HuH-7 (cell line): ENCODE measurements at places on chromosomes 7 and 10.

DNA sequence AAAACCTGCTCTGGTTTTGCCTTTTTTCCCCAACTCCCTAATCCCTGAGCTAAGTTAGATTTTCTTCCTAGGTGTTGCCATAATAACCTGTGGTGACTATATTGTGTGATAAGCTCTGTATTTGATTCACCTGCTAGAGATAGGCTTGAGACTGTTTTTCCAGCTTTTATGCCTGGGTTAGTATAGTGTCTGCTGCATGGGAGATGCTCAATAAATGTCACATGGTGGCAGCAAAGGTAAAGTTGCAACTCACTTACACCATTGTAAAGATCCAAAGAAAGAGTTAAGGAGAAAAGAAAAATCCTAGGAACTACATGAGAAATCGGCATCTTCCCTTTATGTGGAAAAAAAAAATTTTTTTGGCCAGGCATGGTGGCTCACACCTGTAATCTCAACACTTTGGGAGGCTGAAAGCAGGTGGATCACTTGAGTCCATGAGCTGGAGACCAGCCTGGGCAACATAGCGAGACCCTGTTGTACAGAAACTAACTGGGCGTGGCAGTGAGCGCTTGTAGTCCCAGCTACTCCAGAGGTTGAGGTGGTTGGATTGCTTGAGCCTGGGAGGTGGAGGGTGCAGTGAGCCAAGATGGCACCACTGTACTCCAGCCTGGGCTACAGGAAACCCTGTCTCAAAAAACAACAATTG, 3.7 kb downstream of the CCNJ start:
- peak; percentile 42 for DNase-seq

- no peak for DNase-seq
Observed at GRCh38 chr7:155874010-155874409, 61.7 kb upstream of the SHH start.

- DNase-seq = no peak
Observed at GRCh38 chr7:92665926-92666325, 75.7 kb upstream of the FAM133B start.

GRCh38 chr10:17031637-17032635, 97.7 kb downstream of the CUBN start:
- DNase-seq = no peak

GRCh38 chr10:14302035-14302434, 28.7 kb downstream of the FRMD4A start:
- DNase-seq = no peak

GRCh38 chr7:24503506-24503905, 69.7 kb upstream of the PALS2 start:
- no peak for DNase-seq

GRCh38 chr7:120838281-120838682, 19.7 kb downstream of the TSPAN12 start:
- DNase-seq = no peak

DNA sequence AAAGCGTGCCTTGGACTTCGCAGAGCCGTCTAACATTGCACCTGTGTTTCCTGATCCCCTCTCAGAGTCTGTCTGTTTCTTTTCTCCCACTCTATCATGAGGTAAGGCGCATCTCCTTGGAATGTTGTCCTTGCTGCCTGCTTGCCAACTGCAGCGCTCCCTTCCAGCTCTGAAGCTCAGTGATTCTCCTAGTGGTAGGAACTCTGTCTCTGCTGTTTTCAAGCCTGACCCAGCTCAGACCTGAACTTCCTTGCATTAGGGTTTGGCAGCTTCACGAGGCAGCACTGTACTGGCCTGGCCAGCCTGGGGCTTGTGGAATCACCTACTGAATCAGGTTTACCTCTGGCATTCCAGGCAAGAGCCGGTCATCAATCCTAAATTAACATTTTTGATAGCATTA, 123.9 kb downstream of the CREB5 start:
- DNase-seq = no peak

GRCh38 chr10:95178797-95179196, 15.2 kb upstream of the ACSM6 start:
- DNase-seq = no peak

DNA sequence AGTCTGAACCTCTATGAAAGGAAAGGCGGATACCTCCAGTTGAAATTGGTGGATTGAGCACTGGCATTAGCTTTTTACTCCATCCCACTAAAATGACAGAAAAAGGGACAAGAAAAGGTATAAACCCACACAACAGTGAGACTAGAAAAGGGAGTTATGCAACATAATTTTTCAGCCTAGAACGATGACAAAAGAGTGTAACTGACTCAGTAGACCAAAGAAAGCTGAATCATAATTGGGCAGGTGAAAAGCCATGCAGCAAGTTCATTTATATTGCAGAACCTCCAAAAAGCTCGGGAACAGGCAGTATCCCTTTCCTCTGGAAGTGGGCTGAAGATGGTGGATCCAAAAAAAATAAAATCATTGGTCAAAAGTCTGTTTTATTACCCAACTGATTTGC, 30.5 kb upstream of the ZCCHC24 start:
- DNase-seq = no peak

DNA sequence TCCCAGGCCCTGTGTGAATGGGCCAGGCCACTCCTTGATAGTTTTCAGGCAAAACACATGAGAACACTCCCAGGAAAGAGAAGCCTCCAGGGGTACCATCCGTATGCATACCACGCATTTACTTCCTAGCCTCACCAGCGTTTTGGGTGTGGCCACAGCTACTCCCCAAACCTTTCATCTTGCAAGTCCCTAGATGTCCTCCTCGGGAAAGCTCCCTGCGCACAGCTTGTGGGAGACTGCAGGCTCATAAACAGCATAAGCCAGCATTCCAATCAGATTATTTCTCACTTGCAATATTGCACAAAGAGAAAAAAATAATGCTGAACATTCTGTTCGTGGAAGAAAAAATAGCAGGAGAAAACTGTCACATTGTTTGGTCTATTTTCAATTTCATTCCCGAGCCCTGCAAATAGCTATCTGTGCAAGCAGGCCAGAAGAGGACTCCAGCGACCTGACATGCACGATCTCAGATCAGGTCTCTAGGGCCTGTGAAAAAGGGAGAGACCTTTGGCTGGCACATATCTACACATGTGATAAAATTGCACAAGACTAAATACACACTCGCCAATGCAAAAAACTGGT, 175.6 kb downstream of the PLXNA4 start:
- DNase-seq = no peak

- no peak for DNase-seq
Observed at GRCh38 chr10:4057725-4058513, 272.9 kb upstream of the KLF6 start.

- peak; percentile 66 for DNase-seq
Observed at GRCh38 chr10:70115948-70116682, 16.5 kb downstream of the AIFM2 start.

DNA sequence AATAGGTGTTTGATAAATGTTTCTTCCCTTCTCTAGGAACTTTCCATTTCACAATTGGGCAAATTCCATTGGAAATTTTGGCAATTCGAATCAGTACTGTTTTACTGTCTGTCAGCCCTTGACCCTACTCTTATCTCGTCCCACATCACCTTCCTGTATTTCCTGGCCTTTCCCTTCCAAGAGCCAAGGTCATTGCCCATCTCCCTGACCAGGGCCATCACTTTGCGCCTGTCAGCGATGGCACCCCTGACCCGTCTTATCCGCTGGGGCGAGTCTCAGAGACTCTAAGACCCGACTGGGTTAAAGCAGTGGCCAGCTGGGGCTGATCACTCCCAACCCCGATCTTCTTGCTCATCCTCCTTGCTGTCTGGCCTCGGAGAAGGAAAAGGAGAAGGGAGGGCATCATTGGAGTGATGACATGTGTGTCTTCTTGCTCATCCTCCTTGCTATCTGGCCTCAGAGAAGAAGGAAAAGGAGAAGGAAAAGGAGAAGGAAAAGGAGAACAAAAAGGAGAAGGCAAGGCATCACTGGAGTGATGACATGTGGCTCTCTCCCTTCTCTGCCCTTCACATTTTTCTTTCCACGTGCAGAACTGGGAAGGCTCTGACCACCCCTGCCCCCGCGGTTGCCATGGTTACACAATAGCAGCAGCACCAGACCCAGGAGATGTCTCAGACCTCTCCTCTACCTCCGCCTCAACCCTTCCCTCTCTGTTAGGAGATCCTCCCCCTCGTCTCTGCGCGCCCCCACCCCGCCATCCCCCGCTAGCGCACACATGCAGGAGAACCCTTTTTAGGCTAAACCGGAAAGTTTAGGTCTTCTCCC, 2.0 kb downstream of the SEMA3D start:
- no peak for DNase-seq

- DNase-seq = no peak
Observed at GRCh38 chr10:119525116-119525515, 17.4 kb downstream of the RGS10 start.

DNA sequence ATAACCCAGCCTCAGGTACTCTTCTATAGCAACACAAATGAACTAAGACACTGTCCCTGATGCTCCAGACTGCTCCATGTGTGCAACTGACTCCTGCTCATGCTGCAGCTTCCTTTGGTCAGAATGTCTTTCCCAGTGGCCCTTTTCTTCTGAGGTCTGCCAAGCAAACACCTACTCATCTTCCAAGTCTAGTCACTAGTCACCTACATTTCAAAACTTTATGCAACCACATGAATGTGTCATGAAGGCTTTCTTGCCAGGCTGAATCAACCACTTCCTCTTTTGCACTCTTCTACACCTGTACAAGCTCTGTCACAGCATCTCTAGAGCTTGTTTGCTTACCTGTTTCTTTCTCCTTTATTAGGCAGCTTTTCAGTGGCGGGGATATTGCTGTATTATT, 75.8 kb downstream of the LSMEM1 start:
- DNase-seq = no peak

DNA sequence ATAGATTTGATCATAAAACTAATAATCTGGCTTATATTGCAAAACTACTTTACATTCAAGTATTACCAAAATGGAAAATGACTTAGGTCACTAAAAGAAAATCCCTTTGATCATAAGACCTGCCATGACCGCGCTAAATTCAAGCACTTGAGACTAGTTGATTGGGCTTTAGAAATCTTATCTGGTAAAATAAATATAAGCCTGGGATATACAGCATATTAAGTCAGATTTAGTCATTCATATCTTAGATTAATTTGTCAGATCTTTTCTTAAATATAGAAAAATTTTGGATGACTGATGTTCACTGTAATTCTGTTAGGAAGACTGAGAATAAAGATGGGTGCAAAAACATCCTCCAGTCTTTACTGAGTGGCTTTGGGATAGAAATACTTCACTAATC, 450.0 kb downstream of the HTR7 start:
- DNase-seq = no peak

GRCh38 chr10:71975871-71976725, 11.9 kb downstream of the CHST3 start:
- DNase-seq = no peak

DNA sequence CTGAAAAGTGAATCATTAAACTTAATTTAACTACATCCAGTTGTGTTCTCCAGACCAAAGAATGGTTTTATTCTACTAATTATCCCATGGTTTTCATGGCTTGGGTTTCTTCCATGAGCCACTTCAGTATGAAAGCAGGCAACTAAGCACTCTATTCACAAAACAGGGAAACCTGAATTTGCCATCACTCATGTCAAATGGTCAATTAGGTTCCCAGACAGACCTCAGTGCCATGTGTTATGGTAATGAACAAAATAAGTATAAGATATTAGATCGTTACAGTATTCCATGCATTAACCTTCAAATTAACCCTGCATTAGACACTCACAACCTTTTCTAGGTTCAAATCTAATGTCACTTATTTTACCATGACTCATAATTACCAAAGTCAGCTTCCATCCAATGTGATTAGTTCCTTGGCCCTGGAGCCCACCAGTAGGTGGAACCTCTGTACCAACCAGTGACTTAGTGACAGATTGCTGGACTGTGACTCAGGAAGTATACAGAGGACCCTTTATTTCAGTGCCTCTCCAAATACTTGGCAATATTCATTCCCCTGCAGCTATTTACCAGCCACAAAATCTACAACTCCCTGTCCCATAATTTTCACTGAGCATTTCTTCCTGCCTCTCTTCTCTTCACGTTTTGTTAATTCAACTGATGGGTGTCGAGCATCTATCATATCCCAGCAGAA, 1270.2 kb upstream of the SORCS1 start:
- DNase-seq = no peak

DNA sequence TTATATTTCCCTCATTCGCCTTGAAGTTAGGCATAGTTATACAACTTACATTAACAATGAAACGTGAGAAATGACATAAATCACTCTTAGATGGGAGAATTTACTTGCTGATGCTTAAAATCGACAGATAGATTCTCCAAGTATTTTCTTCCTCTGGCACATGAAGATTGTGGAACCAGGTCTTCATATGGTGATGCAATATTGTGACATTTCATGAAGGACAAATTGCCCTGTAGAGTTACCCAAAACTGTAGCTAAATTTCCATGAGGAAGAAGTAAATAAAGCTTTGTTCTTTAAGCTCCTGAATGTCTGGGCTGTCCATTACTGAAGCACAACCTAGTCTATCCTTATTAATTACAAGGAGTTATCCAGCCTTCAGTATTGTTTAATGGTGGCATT, 353.1 kb downstream of the THSD7A start:
- DNase-seq = no peak
